NCI-H460 (cell line): ENCODE measurements at places on chromosomes 7 and 10.

DNA sequence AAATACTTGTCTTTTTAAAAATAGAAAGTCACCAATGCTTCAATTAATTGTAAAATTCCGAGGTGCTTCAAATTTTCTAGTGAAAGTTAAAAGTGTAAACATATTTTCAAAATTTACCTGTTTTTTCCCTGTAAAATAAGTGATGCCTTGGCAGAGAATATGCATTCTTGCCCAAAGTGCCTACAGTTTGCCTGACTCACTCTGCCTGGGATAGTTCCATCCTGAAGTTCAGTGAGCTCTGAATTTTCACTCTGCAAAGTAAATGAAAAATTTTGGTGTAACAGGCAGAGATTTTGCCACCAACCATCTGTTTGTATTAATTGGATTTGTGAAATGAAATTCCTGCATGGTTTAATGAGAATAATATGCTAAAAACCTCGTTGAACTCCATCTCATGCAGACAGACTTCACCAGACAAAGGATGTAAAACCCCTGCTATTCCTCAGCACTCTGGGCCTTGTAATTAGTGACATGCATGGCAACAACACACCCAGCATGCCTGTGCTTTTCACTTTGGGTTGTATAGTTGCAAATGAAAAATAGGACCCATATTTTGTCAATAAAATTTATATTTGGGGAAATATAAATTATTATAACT lies 117.4 kb upstream of the GNAI1 start:
- no peak for DNase-seq

DNA sequence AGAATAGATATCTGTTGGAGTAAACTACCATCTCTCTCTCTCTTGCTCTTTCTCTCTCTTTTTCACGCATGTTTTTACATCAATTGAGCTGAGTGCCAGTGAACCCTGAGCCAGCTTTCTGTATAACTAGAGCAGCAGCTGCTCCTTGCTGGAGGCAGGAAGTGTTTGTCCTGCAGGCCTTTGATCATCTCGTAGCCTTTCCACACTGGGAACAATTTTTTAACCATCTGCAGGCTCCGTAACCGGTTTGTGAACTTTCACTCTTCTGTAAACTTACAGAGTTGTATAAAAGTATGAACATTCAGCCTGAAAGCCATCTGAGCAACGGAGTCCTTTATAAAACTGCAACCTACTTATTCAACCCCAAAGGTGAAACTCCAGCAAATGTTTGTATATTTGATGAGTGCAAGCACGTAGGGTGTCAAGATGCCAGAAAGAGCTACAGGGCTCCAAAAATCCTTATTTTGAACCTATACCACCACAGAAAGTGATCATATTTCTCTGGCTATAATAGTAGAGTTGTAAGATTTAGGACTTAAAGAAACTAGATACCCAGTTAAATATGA lies 162.8 kb upstream of the NFE2L3 start:
- DNase-seq: no peak

DNA sequence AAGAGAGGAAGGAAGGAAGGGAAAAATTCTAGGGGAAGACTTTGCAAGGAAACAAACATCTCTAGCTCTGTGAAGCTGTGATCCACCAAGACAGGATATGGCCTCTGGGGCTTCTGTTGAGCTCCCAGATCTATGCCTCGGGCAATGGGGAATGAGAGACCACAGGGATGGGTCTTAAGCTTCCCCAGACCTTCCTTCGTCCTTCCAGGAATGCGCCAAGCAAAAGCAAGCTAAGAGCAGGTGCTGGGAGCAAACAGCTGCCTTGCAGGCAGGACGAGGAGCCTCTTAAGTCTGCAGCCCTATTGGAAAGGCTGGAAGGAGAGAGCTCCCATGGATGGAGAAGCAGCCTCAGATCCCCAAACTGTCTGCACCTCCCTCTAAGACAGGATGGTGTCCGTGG lies 21.9 kb upstream of the ELN start:
- no peak for DNase-seq

GRCh38 chr10:14602807-14603533 lies 171.7 kb downstream of the FAM107B start:
- no peak for DNase-seq

GRCh38 chr7:30804078-30804661 lies 33.0 kb downstream of the MINDY4 start:
- no peak for DNase-seq

DNA sequence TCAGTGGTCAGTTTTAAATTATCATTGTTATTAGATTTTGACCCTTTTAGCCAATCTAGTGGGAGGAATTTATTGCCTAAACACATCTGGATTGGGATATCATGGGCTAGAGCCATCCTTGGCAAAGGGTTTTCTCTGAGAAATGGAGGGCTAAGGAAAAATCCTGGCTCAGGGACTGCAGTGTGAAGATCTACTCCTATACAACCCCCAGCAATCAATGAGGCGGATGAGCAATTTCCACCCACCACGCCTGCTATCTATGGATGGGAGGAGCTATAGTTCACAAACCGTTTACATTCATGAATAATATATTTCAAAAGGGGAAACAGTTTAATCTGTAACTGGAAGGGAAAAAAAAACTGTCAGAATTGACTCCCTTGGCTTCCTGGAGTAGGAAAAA lies 2.7 kb downstream of the CAV1 start:
- DNase-seq: no peak

DNA sequence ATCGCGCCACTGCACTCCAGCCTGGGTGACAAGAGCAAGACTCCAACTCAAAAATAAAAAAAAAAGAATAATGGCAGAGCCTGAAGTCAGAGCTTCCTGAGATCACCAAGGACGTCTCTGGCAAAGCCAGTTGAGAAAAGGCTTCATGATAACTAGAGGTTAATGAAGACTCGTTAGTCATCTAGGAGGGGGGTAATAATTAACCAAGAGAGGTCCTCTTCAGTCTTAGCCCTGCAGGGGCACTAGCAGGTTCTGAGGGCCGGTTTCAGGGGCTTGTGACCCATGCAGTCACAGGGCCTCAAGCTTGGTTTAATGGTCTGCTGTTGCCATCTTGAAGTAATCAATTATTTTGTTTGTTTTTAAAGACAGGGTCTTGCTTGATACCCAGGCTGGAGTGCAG lies 28.6 kb upstream of the PROSER2 start:
- no peak for DNase-seq

DNA sequence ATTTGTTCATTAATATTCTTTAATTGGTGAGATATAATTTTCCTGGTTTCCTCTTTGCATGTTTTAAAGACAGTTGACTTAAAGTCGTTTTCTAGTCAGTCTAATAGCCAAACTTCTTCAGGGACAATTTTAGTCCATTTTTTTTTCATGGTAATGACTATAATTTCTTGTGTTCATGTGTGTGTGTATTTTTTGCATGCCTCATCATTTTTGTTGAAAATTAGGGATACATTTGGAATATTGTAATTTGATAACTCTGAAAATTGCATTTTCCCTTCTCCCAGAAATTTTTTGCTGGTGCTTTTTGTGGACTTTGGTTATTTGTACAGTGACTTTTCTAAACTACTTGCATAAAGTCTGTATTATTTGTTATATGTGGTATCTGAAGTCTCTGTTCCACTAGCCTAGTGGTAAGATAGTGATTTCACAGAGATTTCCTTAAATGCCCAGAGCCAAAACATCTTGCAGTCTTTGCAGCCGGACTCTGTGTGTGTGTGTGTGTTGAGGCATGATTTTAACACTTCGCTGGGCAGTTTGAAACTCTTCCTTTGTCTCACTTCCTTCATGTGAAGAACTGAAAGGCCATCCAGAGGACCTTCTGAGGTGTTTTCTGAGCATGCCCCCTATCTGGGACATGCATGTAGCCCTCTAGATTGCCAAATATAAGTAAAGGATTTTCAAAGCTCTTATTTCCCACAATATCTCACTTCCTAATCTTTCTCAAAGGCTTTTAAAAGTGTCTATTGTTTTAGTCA lies 40.9 kb upstream of the ZNF365 start:
- DNase-seq: no peak

DNA sequence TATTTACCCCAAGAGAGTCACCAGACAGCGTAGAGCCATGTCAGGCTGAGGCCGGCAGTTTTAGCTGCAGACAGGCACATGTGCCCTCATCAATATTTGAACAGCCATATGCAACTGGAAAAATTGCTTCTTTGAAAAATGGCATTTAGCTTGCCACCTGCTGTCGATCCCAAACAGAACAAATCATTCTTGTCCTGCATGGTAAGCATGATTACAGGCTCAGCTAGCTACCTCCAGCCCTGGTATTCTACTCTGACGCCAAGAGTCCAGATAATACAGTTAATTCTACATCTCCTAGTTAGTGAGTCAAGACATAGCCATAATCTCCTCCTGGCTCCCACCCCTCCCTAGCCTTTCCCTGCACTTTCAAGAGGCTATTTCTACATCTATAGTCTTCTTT lies 7.7 kb downstream of the CREB3L2 start:
- DNase-seq: no peak

DNA sequence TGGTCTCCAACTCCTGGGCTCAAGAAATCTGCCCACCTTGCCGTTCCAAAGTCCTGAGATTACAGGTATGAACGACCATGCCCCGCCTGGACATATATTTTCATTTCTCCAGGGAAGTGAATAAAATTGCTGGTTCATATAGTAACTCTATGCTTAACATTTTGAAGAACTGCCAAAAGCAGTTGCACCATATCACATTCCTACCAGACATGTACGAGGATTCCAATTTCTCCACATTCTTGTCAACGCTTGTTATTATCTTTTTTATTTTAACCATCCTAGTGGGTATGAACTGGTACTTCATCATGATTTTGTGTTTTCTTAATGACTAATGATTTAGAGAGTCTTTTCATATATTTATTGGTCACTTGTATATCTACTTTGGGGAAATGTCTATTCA lies 21.9 kb upstream of the CPN1 start:
- no peak for DNase-seq

- no peak for DNase-seq
Observed at GRCh38 chr7:2530071-2530987, 10.8 kb downstream of the LFNG start.
